ENCODE measurements at places on chromosomes 12 and 14. TPM values are rescaled to one million over a fixed set of nuclear protein-coding genes. Genes with fewer than 3 reads are reported as not detected.

GRCh38 chr12:1576410-1577241 lies 17.8 kb downstream of the FBXL14 start:
- H3K36me3 ChIP-seq: no peaks in the 10 kb centered on the region
- DNase-seq: no peak
- no peaks in the 10 kb centered on the region for H3K4me1 ChIP-seq
- no peak overlapping the region for H3K4me3 ChIP-seq

DNA sequence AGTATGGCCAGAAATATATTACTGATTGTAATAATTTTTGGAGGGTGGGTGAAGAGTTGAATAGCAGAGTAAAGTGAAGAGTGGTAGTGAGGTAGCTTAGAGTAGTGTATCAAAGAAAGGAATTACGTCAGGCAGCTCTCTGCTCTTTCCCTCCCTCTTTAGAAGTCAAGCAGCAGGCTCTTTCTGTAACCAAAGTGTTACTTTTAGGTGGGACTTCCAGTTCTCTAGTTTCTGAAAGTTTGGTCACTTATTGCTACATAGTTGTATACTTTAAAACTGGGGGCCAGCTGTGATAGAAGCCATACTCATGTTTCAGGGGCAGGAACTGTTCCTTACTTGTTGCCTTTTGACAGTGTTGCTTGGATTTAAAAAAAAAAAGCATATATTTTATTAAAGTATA lies 30.6 kb downstream of the ATF7IP start:
- peak; percentile 53 for DNase-seq
- no peaks in the 10 kb centered on the region for H3K36me3 ChIP-seq
- no peaks in the 10 kb centered on the region for H3K27me3 ChIP-seq
- peak overlapping the region; percentile 6 for H3K27ac ChIP-seq

The SPTB gene
- 1.8 TPM for total RNA-seq

DNA sequence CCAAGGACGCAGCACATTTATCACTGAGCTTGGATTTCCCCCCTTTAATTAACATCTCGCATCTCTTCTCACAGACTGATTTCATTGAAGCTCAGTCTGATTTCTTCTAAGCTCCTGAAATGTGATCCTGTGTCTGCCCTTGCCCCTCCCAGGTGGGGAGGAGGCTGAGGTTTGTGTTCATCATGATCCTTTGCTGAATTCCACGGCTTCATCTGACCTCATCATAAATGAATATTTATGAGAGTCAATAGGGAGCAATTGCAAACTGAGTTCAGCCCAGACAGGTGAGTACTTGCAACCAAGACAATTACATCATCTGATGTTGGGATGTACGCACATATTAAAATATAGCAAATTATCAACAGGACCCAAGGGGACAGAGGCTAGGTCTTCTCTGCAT lies 72.4 kb downstream of the MAP1LC3B2 start:
- no peaks in the 10 kb centered on the region for H3K36me3 ChIP-seq
- H3K27ac ChIP-seq: no peak overlapping the region
- no peak overlapping the region for H3K4me3 ChIP-seq
- DNase-seq: no peak
- H3K4me1 ChIP-seq: peaks cover 5% of the 10 kb centered on the region
- no peaks in the 10 kb centered on the region for H3K27me3 ChIP-seq

The RIMBP2 gene
- 0.47 TPM for total RNA-seq

GRCh38 chr14:37023875-37024565 lies 148.4 kb downstream of the SLC25A21 start:
- no peak overlapping the region for H3K27ac ChIP-seq
- no peak overlapping the region for H3K4me3 ChIP-seq
- no peaks in the 10 kb centered on the region for H3K4me1 ChIP-seq
- DNase-seq: no peak

The PTGER2 gene
- 2.5 TPM for total RNA-seq

The PLEKHH1 gene
- 2.0 TPM for total RNA-seq

The KRT79 gene
- total RNA-seq: 1.0 TPM

The PRB2 gene
- total RNA-seq: 0.05 TPM

The RTL1 gene
- total RNA-seq: under 0.01 TPM

- H3K36me3 ChIP-seq: no peaks in the 10 kb centered on the region
- H3K27ac ChIP-seq: no peak overlapping the region
- no peak for DNase-seq
- no peak overlapping the region for H3K4me3 ChIP-seq
- H3K4me1 ChIP-seq: no peaks in the 10 kb centered on the region
- H3K27me3 ChIP-seq: no peaks in the 10 kb centered on the region
Measured at GRCh38 chr14:58882577-58883018, 244.8 kb downstream of the DACT1 start.

DNA sequence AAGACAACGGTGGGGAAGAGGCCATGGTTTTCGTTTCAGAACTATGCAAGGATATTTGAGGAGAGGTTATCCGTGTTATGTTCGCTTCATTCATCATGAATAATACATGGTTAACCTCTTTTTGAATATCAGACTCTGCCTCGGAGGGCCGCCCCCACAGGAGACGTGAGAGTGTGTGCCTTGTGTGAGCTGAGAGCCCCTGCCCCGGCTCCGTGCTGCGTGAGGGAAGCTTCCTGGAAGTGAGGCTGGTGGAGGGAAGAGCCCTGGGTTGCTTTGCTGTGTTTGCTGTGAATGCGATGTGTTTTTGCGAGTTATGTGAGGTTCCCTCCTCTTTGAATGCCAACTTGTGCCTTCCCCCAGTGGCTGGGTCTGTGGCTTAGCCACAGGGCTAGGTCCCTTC lies 146.0 kb upstream of the RTL1 start:
- DNase-seq: no peak
- no peaks in the 10 kb centered on the region for H3K27me3 ChIP-seq
- H3K36me3 ChIP-seq: no peaks in the 10 kb centered on the region
- no peak overlapping the region for H3K4me3 ChIP-seq
- no peak overlapping the region for H3K27ac ChIP-seq
- no peaks in the 10 kb centered on the region for H3K4me1 ChIP-seq

- no peak overlapping the region for H3K4me3 ChIP-seq
- H3K4me1 ChIP-seq: peaks cover 96% of the 10 kb centered on the region
- peak overlapping the region; percentile 54 for H3K27ac ChIP-seq
- peaks cover 63% of the 10 kb centered on the region for H3K36me3 ChIP-seq
- H3K27me3 ChIP-seq: no peaks in the 10 kb centered on the region
Measured at GRCh38 chr14:100077441-100077840, 12.2 kb downstream of the EVL start.

GRCh38 chr12:13945236-13945635 lies 36.2 kb downstream of the GRIN2B start:
- H3K36me3 ChIP-seq: no peaks in the 10 kb centered on the region
- peaks cover 3% of the 10 kb centered on the region for H3K27me3 ChIP-seq

DNA sequence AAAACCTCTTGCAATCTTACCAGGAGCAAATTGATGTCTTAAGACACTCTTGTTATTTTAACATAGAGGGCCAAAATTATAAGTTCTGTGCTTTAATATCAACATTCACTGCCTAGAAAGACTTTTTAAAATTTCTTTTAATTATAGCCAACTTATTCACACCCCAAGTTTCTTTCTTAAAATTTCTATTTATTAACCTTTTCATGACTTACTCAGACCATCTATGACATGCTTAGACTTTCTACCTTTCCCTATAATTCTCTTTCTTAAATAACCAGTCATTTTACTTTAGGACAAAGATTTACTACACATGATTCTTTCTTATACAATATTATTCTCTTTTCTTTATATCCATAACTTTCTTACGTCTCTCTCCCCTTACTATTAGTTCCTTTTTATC lies 220.4 kb downstream of the NUBPL start:
- H3K27ac ChIP-seq: no peak overlapping the region
- H3K4me1 ChIP-seq: no peaks in the 10 kb centered on the region
- no peaks in the 10 kb centered on the region for H3K36me3 ChIP-seq
- no peaks in the 10 kb centered on the region for H3K27me3 ChIP-seq
- DNase-seq: no peak
- H3K4me3 ChIP-seq: no peak overlapping the region

The EPYC gene
- total RNA-seq: 0.14 TPM

- H3K36me3 ChIP-seq: no peaks in the 10 kb centered on the region
- no peak for DNase-seq
- no peaks in the 10 kb centered on the region for H3K4me1 ChIP-seq
- H3K27ac ChIP-seq: no peak overlapping the region
Measured at GRCh38 chr14:66078006-66078405, 408.2 kb upstream of the CCDC196 start.

The CLEC1B gene
- total RNA-seq: 0.19 TPM

DNA sequence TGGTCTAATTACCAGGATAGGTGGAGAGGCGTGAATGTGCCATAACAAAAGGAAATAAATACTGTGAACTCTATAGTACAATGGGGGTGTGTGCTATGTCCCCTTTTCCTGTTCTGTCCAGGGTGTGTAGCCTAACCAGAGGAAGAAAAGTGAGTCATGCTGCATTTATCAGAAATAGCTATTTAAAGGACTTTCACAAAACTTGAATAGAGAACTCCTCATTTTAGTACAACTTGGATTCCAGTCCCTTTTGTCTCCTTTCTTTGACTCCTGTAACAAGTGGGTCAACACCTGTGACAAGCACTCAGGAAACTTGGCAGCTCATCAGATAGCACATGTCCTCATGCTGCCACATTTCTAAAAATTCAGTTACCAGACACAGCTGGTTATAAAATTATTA lies 123.4 kb downstream of the CCDC91 start:
- peaks cover 3% of the 10 kb centered on the region for H3K4me1 ChIP-seq
- no peak overlapping the region for H3K4me3 ChIP-seq
- no peaks in the 10 kb centered on the region for H3K27me3 ChIP-seq
- peak; percentile 53 for DNase-seq
- peak overlapping the region; percentile 62 for H3K27ac ChIP-seq

GRCh38 chr14:32635061-32635719 lies 303.5 kb upstream of the NPAS3 start:
- H3K4me1 ChIP-seq: no peaks in the 10 kb centered on the region
- DNase-seq: no peak
- H3K27me3 ChIP-seq: no peaks in the 10 kb centered on the region
- H3K4me3 ChIP-seq: no peak overlapping the region
- no peak overlapping the region for H3K27ac ChIP-seq
- H3K36me3 ChIP-seq: no peaks in the 10 kb centered on the region

- H3K4me3 ChIP-seq: no peak overlapping the region
- H3K27me3 ChIP-seq: no peaks in the 10 kb centered on the region
- H3K36me3 ChIP-seq: peaks cover 18% of the 10 kb centered on the region
- no peak for DNase-seq
- H3K27ac ChIP-seq: no peak overlapping the region
Measured at GRCh38 chr12:4540638-4541037, 1.9 kb downstream of the RAD51AP1 start.

DNA sequence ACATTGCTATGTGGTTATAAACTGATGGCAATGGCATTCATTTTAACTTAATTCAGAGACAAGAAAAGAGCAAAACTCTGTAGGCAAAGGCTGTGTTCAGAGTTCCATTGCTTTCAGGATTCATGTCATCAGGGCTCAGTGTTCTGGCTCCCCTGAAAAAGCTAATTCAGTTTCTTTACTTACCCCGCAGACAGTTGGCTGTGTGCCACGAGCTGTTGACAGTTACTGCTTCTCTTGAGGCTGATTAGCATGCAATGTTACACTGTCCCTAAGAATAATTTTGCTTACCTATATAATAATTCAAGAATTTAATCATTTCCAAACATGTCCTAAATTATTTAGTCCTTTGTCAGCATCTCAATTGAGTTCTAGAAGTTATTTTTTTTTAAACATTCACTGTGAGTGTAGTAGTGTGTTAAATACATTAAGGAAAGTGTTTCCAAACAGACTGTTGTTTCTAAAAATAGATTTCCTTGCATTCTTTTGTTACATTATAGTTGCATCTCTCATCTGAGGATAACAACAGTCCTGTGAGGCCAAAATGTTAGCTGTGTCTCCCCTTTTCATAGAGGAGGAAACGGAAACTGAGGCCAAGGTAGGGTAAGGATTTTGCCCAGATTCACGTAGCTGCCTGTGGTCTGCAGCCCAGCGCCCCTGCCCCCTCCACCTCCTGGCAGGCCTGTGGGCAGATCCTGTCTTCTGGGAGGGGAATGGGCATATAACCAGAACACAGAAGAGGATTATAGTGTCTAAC lies 98.6 kb downstream of the PELI2 start:
- no peaks in the 10 kb centered on the region for H3K27me3 ChIP-seq
- H3K4me3 ChIP-seq: no peak overlapping the region

The OLR1 gene
- total RNA-seq: 0.52 TPM

DNA sequence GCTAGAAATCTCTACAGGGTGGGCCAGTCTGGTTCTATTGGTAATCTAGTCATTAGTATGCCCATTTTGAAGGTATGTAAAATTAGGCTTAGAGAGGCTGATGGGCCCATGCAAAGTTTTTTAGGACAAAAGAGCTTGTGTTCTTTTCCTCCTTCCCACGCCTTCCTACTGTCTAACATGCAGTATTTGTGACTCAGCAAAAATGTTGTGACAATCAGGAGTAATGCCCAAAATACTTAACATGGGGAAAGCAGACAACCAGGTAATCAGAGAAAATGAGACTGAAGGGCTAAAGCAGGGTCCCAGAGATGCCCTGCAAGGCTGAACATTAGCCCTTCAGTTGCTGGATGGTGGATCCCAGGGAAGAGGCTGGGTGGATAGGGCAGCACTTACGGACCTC lies 437.9 kb downstream of the BCL11B start:
- H3K27me3 ChIP-seq: no peaks in the 10 kb centered on the region
- H3K4me3 ChIP-seq: no peak overlapping the region
- H3K36me3 ChIP-seq: no peaks in the 10 kb centered on the region

The NEUROD4 gene
- 0.09 TPM for total RNA-seq

DNA sequence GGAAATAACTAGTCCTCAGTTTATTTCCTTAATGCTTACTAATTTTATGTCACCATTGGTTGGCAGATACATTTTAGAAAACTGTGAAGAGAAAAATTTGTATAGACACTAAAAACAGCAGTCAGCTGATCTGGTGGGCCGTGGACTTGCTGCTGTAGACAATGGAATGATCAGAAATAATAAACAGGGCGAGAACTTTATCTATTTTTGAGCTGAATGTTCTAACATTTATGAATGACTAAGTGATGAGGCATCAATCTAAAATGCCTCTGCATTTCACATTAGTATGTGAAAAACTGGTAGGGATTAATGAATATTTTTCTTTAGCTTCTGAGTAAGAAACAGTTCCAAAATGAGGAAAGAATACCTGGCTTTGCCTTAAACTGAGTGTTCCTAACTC lies 24.8 kb upstream of the PKP2 start:
- H3K4me3 ChIP-seq: no peak overlapping the region
- H3K36me3 ChIP-seq: no peaks in the 10 kb centered on the region
- H3K4me1 ChIP-seq: no peaks in the 10 kb centered on the region
- DNase-seq: no peak
- no peaks in the 10 kb centered on the region for H3K27me3 ChIP-seq

DNA sequence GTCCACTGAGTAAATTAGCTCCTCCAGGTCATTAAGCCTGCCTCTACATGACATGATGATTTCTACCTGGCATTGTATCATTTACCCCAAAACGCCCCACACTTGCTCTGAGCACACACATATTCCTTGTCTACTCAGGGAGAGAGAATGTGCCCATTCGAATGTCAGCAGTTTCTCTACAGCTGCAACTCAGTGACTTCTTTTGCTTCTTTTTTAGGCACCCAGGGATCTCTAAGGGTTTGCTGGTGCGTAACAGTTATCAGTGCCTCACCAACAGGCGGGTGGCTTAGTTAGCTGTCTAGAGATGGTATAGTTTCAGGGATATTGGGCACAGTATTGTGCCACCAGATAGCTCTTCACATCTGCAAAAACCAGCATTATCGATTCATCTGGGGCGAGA lies 316.9 kb downstream of the PDZRN4 start:
- no peaks in the 10 kb centered on the region for H3K27me3 ChIP-seq
- no peak overlapping the region for H3K4me3 ChIP-seq
- no peak overlapping the region for H3K27ac ChIP-seq
- no peak for DNase-seq
- no peaks in the 10 kb centered on the region for H3K36me3 ChIP-seq

GRCh38 chr14:61460718-61461611 lies 139.6 kb downstream of the PRKCH start:
- H3K36me3 ChIP-seq: peaks cover 59% of the 10 kb centered on the region
- no peaks in the 10 kb centered on the region for H3K27me3 ChIP-seq
- H3K4me3 ChIP-seq: no peak overlapping the region
- peak overlapping the region; percentile 22 for H3K27ac ChIP-seq
- H3K4me1 ChIP-seq: peaks cover 20% of the 10 kb centered on the region
